Dermis blood vessel endothelial cell (primary cell): ENCODE measurements at places on chromosomes 7 and 10. TPM values are rescaled to one million over a fixed set of nuclear protein-coding genes. Genes with fewer than 3 reads are reported as not detected.

Gene C7orf33
- not detected in 2 replicates for total RNA-seq

Gene TFPI2
- total RNA-seq: 112 and 152 TPM in 2 replicates

Gene EGR2
- total RNA-seq: 0.37 and 1.0 TPM in 2 replicates

Gene PPP1R17
- total RNA-seq: not detected in 2 replicates

Gene WNT8B
- not detected in 2 replicates for total RNA-seq

Gene ITIH2
- total RNA-seq: not detected in 2 replicates

Gene PTPRZ1
- under 0.01 TPM in 2 replicates for total RNA-seq

Gene PAPOLB
- 0.23 and 0.34 TPM in 2 replicates for total RNA-seq

Gene TAS2R4
- total RNA-seq: 0.42 and 0.68 TPM in 2 replicates
